ENCODE measurements at places on chromosomes 13 and 19. TPM values are rescaled to one million over a fixed set of nuclear protein-coding genes. Genes with fewer than 3 reads are reported as not detected.

- DNase-seq = no peak
Measured at GRCh38 chr19:45104658-45105349, 11.8 kb downstream of the PPP1R37 start.

DNA sequence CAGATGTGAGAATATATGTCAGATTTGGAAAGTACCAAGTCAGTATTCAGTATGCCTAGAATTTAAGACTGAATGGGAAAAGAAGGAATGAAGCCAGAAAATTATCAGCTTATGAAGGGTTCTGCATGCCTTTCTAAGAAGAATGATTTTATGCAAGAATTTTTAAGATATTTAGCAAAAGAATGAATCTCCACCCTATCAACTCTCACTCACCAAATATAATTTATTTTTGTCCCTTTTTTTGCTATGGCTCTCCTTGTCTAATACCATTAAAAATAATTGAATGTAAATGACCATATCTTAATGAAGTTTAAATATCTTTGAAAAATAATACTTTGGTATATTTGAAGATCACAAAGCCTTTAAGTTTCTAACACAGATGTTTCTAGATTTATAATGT, 612.7 kb upstream of the GPC6 start:
- no peak for DNase-seq

Gene PRODH2
- not detected for total RNA-seq

Gene ZNF530
- total RNA-seq = 9.2 TPM

- DNase-seq = no peak
Measured at GRCh38 chr19:10660346-10660745, 6.2 kb downstream of the ILF3 start.

Data from T-cell (primary cell).